ENCODE measurements at places on chromosomes 4 and X. TPM values are rescaled to one million over a fixed set of nuclear protein-coding genes. Genes with fewer than 3 reads are reported as not detected.

DNA sequence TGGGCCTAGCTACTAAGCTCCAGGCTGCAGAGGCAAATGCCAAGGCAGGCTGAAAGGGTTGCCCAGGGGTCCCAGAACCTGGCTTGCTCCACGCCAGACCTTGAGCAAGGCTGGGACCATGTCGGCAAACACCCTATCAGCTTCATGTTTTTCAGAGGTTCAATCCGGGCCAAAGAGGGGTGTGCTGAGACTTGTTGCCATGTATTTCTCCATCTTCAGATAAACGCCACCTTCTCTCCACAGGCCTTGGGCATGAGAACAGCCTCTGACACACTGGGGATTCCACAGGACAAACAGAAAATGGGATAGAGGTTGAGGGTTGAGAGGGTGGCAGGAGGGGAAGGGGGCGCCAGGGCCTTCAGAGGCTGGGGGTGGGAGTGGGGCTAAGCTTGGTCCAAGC is 8.6 kb downstream of the PJA1 start:
- no peak for DNase-seq

GRCh38 chr4:59387759-59388758 is 1812.1 kb upstream of the ADGRL3 start:
- DNase-seq: no peak

DNA sequence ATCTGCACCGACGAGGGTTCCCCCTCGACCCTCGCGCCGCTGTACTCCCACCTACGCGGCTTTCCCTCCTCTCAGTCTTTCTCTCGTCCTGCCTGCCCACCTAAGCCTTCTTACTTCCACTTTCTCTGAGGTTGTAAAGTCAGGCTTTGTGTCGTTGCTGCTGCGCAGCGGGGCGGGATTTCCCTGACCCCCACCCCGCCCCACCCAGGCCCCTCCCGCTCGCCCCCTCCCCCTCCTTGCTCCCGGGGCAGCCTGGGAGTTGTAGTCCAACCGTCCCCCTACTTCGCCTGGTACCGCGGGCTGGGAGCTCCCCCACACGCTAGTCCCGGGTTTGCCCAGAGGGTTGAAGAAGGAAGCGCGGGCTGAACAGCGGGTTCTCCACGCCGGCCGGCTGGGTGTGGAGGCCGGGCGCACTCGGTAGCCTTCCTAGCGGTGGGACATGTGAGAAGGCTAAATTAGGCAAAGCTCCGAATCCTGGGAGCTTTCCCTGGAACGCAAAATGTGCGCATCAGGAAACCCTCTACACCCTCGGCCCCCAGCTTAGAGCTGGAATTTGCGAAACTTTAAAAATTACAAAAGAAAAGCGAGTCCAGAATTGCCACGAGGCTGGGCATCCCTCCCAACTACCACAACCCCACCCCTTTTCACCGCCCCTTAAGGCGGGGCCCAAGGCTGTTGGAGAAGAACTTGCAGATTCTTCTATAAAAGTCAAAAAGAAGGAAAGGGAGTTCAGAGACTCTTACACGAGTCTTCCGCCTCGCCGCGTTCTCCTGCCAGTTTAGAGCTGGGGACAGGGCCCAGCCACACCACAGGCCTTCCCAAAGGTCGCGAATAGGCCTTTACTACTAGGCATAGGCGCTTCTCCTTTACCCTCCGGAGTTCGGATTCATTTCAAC is at the start of gene ATP11C:
ATP11C (minus strand) TSS at position 153 of the 896 bp plus-strand sequence. CDS start 1,011 bp downstream, outside the sequence.
- DNase-seq: no peak

MAGEC1 gene
- total RNA-seq: not detected

CASP6 gene
- total RNA-seq: 59.7 TPM

Data from epithelial cell of proximal tubule (primary cell).